ENCODE measurements at places on chromosomes 2 and 18. TPM values are rescaled to one million over a fixed set of nuclear protein-coding genes. Genes with fewer than 3 reads are reported as not detected.

- no peak for DNase-seq
- H3K27me3 ChIP-seq, result no peaks in the 10 kb centered on the region
- peaks cover 19% of the 10 kb centered on the region for H3K4me1 ChIP-seq
- no peaks in the 10 kb centered on the region for H3K36me3 ChIP-seq
Observed at GRCh38 chr2:190637281-190637734, 11.6 kb upstream of the NAB1 start.

GRCh38 chr18:73980289-73980979, 167.2 kb downstream of the FBXO15 start:
- H3K4me1 ChIP-seq, result no peaks in the 10 kb centered on the region
- H3K36me3 ChIP-seq, result no peaks in the 10 kb centered on the region
- no peak overlapping the region for H3K4me3 ChIP-seq
- no peaks in the 10 kb centered on the region for H3K27me3 ChIP-seq

DNA sequence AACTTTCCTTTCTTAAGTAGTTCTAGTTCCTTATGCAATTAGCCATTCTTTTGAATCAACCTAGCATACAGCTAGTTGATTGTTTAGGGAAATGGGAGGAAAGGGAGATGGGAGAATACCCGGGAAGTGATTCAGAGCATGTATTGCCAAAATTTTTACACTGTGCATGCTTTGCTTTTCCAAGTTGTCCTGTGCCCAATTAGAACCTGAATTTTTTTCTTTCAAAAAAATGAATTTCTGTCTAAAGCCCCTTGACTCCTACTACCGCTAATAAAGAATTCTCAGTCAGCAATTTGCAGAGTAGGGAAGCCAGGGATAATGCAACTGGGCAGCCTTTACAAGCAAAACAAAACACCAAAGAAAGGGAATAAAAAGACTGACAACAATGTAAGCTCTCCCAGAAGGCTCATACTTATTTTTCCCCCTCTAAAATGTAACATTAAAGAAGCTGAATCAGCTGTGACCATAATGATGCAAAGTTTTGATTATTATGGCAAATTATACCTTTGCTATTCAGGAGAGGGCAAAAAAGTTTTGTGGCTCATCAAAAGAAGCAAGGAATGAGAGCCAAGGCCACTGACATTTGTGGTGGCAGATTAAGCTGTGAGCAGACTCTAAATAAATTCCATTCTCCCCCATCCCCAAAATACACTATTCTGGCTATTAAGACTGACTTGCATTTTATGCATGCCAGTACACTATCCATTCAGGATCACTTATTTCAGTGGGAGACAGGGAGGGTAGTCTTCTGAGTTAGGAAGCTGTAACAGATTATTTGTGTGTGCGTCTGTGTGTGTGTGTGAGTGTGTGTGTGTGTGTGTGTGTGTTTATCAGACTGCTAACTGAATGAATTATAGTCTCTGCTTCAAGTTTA, 174.3 kb downstream of the ERBB4 start:
- no peak for DNase-seq
- H3K36me3 ChIP-seq, result no peaks in the 10 kb centered on the region
- H3K4me3 ChIP-seq, result no peak overlapping the region
- H3K4me1 ChIP-seq, result no peaks in the 10 kb centered on the region
- no peaks in the 10 kb centered on the region for H3K27me3 ChIP-seq

MTLN gene
- total RNA-seq, result 96.5 TPM

M1AP gene
- total RNA-seq, result not detected

FOXD4L1 gene
- total RNA-seq, result not detected

DNAH7 gene
- total RNA-seq, result 0.30 TPM

Measured in suprapubic skin (tissue), 4 donors.